CD4-positive, alpha-beta T cell treated with Interleukin-17A for 1 hour (primary cell): ENCODE measurements at places on chromosomes 7 and 10.

GRCh38 chr10:31611161-31611560 is 292.1 kb downstream of the ZEB1 start:
- DNase-seq: no peak

GRCh38 chr10:18719811-18720210 is 60.6 kb downstream of the ARL5B start:
- no peak for DNase-seq

- DNase-seq: no peak
Measured at GRCh38 chr7:138934367-138934766, 46.8 kb downstream of the KIAA1549 start.

DNA sequence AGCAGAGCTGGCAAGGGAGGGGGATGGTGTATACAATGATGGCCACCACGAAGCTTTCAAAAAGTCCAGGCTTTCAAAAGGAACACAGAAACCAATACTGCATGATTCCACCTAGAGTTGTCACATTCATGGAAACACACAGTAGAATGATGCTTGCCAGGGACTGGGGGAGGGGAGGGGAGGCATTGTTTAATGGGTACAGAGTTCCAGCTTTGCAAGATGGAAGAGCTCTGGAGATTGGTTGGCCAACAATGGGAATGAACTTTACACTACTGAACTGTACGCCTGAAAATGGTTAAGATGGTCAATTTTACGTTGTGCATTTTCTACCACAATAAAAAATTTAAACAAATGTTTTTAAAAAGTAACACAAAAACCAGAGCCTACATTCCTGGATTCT is 104.5 kb upstream of the KDM7A start:
- no peak for DNase-seq

DNA sequence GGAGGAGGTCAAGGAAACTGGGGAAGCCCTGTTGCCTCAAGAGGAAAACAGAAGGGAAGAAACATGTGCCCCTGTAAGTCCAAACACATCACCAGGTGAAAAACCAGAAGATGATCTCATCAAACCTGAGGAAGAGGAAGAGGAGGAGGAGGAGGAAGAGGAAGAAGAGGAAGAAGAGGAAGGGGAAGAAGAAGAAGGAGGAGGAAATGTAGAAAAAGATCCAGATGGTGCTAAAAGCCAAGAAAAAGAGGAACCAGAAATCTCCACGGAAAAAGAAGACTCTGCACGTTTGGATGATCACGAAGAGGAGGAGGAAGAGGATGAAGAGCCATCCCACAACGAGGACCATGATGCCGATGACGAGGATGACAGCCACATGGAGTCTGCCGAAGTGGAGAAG is 82.7 kb upstream of the SAMD8 start:
- DNase-seq: no peak

DNA sequence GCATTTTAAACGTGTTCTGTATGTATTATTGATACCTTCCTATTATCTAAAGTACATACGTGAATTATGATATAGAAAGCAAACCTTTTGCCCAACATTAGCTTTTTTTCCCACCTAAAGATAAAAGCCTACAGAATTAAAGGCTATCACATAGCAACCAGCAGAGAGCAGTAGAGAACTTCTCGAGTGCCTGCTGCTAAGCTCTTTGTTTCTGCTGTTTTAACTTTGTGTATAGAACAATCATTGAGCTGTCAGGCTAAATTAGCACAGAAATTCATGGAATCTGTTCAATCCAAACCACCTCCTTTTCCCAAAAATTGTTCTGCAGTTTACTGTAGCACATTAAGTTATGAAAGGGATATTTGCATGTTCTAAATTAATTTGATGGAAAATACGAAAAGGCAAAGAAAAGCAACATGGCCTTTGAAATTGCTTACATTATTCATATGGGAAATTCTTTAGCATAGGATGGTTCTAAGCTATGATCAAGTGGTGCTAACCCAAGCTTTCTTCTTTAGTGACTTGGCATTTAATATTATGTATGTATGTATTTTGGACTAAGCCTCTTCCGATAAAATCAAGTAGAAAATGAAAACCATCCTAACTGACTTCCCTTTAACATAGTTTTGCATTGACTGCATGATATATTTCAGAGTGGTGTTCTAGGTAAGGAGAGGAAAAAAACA is 1288.5 kb downstream of the GATA3 start:
- DNase-seq: peak; percentile 16

DNA sequence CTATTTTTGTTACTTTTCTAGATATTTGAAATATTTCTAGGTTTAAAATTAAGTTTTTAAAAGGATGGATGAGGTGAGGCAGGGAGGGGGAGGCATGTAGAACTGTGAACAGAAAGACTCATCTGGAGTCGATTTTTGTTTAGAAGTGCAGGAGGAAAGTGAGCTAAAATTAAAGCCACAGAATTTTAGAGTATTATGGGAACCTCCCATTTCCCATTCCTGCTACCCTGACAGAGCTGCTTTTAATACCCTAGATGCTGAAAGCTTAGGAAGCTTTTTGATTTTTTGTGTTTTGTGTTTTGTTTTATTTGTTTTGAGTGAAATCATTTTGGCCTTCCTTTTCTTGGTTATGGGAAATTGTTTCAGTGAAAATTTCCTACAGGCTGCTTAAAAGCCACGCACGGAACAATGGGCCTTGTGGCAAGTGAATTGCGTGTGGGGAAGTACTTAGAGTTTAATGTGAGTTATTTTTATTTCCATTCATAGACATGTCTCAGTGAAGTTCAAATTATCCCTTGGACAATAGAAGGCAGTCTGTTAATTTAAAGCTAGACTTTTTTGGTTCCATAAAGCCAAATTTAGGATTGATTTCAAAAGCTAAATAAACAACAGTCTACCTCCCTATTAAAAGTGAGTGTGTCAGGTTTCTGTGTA is 102.0 kb upstream of the HDAC9 start:
- no peak for DNase-seq

DNA sequence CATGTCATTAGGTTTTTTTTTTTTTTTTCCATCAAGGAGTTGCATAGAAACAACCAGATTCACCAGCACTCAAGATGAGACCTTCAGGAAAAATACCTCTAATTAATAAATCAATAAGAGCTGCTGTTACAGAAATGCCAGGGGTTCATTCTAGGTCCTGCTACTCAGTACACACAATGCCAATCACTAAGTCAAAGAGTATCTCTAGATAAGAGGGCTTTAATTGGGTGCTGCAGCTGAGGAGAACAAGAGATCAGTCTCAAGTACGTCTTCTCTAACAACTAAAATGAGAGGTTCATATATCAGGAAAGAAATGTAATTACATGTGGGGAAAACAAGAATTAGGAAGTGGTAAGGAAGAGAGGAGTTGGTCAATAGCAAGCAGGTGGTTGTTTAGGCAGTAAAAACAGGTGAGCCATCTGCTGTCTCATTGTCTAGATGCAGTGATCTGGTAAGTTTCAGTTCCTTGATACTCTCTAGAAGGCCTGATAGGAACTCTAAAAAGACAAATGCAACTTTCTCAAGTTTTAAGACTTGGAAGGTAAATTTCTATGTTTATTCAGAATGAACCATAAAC is 272.9 kb upstream of the ZWINT start:
- DNase-seq: no peak

- DNase-seq: no peak
Measured at GRCh38 chr7:46320956-46321355, 399.9 kb upstream of the IGFBP3 start.

DNA sequence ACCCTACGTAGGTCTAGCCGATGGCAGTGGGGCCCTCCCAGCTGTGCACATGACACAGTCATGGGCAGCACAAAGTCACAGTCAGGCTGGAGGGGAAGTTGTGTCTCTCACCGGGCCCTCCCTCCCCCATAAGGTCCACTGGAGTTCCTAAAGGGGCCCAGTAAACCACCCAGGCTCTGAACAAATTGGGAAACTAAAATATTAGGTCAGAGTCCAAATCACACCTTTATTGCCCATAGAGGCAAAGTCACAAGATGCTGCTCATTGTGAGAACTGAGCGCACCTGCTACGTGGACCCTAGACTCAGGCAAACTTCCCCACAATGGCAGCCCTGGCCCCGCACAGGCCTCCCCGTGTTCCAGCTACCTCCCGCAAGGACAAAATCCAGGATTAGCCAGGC is 45.2 kb upstream of the SH2B2 start:
- DNase-seq: no peak
